Muscle of back (tissue), 13 donors: ENCODE measurements at places on chromosomes 12 and 14.

DNA sequence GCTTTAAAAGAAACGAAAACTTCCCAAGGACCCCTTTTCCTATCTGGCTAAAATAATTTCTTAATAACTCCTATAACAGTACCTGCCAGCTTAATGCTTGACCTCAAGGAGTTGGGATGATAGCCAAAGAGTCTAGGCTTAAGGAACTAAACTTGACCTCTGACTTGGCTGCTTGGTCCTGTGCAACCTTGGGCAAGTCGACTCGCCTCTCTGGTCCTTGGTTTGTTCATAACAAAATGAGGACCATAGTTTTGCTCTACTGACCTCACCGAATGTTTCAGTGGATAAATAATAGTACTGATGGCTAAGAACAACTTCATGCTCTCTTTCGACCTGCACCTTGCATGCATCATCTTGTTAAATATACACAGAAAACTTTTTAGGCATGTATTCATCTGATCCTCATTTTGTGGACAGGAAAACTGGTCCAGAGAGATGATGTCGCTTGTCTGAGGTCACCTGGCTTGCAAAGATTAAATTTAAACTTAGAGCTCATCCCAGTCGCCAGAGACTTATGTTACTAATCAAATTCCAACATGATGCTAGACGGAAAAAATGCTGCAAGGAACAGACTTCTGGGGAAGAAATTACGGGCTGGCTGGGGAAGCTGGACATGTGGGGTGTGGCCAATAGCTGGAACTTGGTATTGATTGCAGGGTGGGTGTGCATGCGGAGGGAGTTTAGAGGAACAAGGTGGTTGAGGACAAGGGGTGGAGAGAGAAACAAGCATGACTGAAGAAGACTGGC is 38.0 kb upstream of the WSCD2 start:
- DNase-seq: peak; percentile 86

GRCh38 chr12:122917507-122918121 is 21.7 kb upstream of the VPS37B start:
- no peak for DNase-seq

- DNase-seq: no peak
Observed at GRCh38 chr14:103026988-103027387, 30.4 kb downstream of the CDC42BPB start.

DNA sequence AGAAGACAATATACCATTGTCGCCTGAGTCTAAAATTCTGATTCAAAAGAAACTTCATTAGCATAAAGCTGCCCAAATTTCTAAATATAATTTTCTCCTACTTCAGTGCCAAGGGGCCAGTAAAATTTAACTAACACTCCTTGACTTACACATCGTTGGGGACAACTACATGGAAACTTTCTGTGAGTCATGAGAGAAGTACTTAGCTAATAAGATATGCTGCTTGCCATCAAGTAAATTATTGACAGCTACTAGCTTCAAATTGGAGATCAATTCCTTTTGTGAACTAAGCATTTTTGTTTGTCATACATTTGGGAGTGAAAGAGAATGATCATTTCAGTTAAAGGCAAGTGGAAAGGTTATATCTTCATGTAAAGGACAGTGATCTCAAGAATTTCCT is 373.3 kb downstream of the MDGA2 start:
- no peak for DNase-seq

DNA sequence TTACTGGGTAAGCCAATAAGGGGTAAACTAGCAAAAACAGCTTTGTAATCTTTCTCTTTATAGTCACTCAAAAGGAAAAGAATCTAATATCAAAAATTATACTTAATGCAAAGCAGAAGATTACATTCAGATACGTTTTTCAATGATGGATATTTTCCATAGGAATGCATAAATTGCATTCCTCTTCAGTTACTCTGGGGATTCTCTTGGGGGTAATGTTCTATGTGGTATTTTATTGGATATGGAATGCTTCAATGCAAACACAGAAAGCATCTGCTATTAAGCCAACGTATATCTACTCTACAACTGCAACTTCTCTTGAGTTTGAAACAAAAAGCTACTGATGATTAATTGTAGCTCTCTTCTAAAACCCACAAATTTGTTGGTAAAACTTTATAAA is 106.0 kb downstream of the SLC41A2 start:
- DNase-seq: peak; percentile 75

DNA sequence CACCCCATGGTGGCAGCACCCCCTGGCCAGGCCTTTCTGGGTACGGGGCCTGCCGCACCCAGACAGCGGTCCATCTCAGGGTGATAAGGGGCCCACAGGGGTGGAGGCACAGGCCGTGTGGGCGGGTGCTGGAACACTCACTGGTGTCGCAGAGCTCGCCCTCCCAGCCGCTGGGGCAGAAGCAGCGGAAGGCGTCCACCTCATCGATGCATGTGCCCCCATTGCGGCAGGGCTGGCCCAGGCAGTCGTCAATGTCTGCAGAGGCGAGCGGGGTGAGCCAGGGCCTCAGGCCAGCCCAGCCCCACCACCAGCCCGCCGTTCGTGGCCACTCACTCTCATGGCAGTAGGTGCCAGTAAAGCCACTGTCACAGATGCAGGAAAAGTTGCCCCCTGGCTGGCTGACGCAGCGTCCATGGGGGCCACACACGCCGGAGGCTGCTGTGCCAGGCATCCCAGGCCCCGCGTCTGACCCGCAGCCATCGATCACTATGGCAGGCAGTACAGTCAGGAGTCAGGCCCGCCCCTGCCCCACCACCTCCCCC is 19.9 kb downstream of the JAG2 start:
- DNase-seq: no peak

GRCh38 chr12:10068644-10069043 is 30.1 kb downstream of the CLEC1A start:
- peak; percentile 32 for DNase-seq

DNA sequence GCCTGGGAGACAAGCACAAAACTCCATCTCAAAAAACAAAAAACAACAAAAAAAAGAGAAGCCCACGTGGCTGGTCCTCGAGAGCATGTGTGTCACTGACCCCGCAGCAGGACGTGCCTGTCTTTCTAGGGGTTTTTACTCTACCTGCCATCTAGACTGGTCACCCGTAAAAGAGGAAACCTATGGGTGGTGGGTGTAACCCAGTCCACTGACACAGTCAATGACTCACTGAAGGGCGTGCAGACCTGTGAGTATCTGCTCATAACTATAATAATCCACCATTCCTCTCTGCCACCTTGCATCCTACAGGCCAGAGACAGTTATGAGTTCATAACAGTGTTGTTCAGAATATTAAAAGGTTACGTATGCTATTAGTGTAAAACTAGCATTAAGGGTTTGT is 4.6 kb downstream of the GOLGA3 start:
- DNase-seq: no peak

DNA sequence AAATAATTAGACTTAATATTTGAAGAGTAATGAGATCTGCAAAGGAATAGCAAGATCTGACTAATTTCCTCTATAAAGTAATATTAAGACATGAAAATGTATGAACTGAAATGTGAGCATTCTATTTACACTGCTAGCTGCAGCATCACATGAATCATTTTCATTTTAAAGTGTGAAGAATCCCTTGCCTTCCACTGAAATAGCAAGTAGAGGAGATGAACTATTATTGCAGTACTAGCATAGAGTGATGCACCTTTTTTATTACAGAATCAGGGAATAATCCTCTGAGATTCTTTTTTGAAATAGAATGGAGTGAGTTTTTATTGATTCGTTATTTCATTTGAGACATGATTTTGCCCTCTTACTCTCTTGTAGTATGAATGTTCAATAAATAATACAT is 281.9 kb upstream of the NAV3 start:
- DNase-seq: no peak

DNA sequence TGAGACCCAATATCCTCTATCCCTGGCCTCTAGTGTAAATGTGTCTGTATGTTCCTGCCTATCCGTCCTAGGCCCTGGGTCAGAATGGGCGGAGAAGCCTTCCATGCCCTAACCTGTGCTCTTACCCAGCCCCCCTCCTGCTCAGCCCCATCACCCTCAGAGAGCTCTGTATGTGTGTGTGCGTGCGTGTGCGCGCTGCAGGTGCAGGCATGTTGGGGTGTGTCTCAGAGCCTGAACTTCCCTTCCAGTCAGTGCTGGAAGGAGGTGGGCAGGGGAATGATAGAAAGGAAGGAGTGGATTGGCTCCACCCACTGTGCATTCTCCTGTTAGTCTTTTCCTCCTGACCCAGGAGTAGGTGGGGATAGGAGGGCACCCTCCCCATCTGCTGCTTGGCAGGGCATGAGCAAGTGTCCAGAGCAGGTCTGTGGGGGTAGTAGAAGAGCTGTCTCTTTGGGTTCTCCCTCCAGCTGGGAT is 7.2 kb downstream of the NAB2 start:
- DNase-seq: no peak

DNA sequence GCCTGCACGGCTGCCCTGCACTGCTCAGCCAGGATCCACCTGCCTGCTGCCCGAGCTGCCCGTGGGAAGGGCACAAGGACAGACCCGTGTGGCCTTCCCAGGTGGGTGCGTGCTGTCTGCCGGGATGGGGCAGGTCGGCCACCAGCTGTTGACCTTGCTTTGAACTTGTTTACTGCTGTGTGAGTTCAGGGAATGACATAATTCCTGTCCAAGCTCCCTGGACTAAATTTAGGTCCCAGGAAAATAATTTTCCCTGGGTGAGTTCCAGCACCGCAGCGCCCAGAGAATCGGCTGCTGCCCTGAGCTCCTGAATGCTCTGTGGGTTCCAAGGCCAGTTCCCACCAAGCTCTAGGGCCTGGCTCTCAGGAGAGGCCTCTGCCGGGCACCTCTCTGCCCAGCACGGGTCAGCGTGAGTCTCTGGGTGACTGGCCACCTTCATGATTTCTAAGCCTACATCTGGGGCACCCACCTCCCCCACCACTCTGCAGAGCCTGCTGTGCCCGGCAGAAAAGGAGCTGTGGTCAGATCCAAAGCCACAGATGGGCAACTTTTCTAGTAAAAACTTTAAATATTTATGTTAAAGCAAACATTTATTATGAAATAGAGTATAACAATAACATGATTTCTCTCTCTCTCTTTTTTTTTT is 27.2 kb upstream of the MLXIP start:
- no peak for DNase-seq

GRCh38 chr14:80576401-80576800 is 365.1 kb upstream of the DIO2 start:
- no peak for DNase-seq

DNA sequence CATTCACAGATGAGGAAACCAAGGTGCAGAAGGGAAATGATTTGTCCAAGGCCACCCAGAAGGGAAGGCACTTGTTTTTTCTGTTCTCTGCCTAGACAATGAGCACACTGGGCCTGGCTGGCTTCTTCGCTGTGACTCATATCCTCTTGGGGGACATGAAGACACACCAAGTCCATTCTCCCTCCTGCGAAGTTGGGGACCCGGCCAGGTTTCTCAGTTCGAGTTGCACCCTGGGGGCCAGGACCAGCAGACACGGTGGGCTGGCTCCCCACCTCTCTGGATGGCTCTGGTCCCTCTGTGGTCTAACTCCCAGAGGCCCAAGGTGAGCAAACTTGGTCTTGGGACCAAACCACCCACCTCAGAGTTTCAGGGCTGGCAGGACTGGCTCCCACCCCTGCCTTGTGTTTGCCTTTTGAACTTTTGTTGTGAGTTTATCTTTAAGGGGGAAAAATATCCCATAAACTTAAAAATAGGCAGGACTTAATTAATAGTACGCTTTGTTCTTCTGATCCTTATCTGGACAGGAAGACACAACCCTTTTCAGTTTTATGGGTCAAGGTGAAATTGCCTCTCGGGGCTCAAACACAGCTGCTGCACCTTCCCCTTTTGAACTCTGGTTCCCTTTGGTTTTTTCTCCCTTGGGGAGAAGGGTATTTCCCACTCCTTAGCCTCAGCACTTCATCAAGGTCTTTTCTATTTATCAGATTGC is 9.0 kb upstream of the MLEC start:
- no peak for DNase-seq

- DNase-seq: no peak
Observed at GRCh38 chr12:48758186-48758585, 30.7 kb downstream of the ADCY6 start.

- DNase-seq: no peak
Observed at GRCh38 chr12:57817261-57817989, 1.1 kb downstream of the AVIL start.

DNA sequence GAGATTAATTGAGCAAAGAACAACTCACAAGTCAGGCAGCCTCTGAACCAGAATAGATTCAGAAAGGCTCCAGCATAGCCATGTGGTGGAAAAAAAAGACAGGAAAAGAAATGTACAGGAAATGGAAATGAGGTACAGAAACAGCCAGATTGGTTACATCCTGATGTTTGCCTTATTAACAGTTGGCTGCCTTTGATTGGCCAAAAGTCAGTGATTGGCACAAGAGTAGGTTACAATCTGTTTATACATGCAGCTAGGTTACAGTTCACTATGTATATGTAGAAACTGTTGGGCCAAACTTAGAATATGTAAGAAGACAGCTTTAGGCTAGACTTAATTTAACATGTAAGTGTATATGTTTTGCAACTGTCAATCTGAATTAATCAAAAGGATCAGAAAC is 118.9 kb downstream of the UNC79 start:
- no peak for DNase-seq

GRCh38 chr12:3200032-3200617 is 122.9 kb downstream of the TSPAN9 start:
- peak; percentile 82 for DNase-seq

DNA sequence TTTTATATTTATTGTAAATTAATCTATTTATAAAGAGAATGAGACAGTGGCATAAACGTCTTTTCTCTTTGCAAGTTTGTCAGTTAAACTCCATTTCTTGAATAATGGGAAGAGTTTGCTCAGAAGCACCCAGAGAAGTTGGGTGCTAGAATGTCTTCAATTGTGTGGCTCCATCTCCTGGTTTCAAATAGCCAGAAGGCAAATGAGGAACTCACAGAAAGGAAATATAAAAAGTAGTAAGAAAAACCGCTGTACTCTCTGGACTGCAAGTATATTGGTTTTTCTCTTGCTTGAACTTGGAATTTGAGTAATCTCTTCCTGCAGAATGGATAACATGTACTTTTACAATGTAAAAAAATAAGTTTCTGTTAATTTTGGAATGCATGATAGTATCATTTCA is 217.5 kb downstream of the DPY19L2 start:
- DNase-seq: no peak

- DNase-seq: no peak
Observed at GRCh38 chr14:71203306-71203705, 296.0 kb downstream of the PCNX1 start.

DNA sequence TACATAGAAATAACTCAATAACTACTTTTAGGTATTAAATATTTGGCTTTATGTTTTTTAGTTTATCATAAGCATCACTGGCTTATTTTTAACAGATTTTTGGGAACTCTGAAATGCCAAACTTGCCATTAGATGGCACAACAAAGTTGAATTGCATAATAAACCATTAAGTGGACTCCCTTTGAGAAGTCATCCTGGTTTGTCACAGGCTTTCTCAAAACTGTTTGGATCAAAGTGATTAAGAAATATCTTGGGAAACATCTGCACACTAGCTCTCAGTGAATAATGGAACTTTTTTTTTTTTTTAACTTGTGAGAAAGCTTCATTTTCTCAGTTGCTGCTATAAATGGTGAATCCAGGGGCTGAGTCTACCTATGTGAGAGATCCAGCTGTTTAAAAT is 4.3 kb downstream of the SLC16A7 start:
- no peak for DNase-seq

GRCh38 chr12:89225808-89226411 is 126.4 kb downstream of the DUSP6 start:
- DNase-seq: peak; percentile 47
